ENCODE measurements at places on chromosomes 7 and 10.

- H3K27ac ChIP-seq: no peak overlapping the region
- H3K4me1 ChIP-seq: no peaks in the 10 kb centered on the region
- H3K36me3 ChIP-seq: no peaks in the 10 kb centered on the region
- H3K4me3 ChIP-seq: no peak overlapping the region
- DNase-seq: no peak
Observed at GRCh38 chr7:34338961-34339526, 319.0 kb upstream of the NPSR1 start.

DNA sequence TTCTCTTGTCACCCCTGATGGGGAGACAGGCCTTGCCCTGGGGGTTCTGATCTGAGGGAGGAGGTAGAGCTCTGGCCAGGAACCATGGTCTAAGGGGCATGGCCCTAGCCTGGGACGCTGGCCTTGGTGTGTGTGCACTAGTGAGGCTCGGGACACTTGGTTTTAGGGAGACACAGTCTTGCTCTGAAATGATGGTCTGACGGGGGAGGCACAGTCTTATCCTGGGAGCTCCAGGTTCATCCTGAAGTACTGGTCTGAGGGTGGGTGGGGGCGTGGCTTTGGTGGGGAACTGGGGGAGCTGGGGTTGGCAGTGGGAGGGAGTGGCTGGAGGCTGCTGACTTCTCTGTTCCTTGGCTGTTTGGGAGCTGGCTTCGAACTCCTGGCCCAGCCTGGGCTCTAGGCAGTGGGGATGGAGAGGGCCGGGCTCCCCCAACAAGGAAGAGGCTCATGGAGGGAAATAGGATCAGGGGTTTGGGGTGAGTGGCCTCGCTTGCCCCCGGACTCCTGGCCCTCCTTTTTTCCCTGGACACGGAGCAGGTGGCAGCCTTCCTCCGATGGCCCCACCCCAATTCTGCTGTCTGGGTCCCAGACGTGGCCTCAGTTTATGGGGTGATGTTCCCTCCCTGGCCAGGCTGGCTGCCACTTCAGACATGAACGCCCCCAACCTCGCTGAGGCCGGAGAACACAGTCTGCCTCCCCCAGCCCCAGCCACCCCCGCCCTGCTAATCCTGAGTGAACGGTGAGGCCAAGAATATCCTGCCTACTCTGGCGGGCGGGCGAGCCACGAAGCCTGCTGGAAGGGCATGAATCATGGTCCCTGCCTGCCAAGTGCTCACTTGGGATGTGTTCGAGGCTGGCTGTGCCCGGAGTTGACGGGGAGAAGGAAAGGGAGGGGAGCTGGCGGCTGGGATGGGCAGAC, 43.5 kb downstream of the TMEM270 start:
- H3K27me3 ChIP-seq: peaks cover 2% of the 10 kb centered on the region
- no peak overlapping the region for H3K4me3 ChIP-seq
- H3K4me1 ChIP-seq: no peaks in the 10 kb centered on the region
- no peak for DNase-seq

- peak; percentile 58 for DNase-seq
- H3K27ac ChIP-seq: no peak overlapping the region
- H3K4me1 ChIP-seq: peaks cover 17% of the 10 kb centered on the region
Observed at GRCh38 chr7:142632271-142633134, 116.8 kb upstream of the PRSS1 start.

DNA sequence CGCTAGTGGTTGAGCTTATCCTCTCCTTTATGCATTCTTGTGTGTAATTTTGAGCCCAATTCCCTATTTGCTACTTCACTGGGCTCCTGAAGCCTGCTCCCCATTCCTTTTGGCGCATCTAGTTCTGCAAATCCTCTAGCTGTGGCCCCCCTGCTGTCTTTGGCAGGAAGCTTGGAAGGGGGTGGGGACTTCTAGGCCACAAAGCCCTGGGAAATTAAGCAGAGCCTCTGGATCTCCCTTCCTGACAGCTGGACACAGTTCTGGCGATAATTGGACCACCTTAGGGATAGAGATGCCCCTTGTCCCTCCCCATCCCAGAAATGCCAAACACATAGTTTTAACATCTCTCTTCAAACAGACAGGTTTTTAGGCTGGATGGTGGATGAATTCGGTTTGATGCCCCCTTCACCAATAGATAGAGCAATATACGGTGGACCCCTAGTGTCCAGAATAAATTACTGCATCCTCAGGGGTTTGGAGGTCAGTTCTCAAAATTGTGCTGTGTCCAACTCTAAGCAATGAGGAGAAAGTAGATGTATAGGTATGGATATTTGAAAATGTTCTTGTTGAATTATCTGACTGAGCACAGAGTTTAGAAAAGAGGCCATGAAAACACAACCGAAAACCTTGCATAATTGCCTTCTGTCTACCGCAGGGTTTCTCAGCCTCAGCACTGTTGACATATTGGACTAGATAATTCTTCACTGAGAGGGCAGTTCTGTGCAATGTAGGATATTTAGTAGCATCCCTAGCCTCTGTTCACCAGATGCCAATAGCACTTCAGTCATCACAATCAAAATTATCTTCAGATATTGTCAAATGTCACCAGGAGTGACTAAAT, 75.5 kb downstream of the PAPSS2 start:
- H3K27ac ChIP-seq: no peak overlapping the region
- H3K4me3 ChIP-seq: no peak overlapping the region
- peaks cover 48% of the 10 kb centered on the region for H3K27me3 ChIP-seq
- no peak for DNase-seq
- H3K36me3 ChIP-seq: no peaks in the 10 kb centered on the region

GRCh38 chr10:70984986-70985722, 96.8 kb upstream of the PCBD1 start:
- DNase-seq: no peak
- no peak overlapping the region for H3K4me3 ChIP-seq
- H3K27ac ChIP-seq: no peak overlapping the region
- H3K36me3 ChIP-seq: no peaks in the 10 kb centered on the region

- no peak for DNase-seq
- peak overlapping the region; percentile 92 for H3K27ac ChIP-seq
- H3K27me3 ChIP-seq: peaks cover 4% of the 10 kb centered on the region
- peaks cover 66% of the 10 kb centered on the region for H3K4me1 ChIP-seq
Observed at GRCh38 chr10:130138479-130138866, 2.3 kb downstream of the GLRX3 start.

DNA sequence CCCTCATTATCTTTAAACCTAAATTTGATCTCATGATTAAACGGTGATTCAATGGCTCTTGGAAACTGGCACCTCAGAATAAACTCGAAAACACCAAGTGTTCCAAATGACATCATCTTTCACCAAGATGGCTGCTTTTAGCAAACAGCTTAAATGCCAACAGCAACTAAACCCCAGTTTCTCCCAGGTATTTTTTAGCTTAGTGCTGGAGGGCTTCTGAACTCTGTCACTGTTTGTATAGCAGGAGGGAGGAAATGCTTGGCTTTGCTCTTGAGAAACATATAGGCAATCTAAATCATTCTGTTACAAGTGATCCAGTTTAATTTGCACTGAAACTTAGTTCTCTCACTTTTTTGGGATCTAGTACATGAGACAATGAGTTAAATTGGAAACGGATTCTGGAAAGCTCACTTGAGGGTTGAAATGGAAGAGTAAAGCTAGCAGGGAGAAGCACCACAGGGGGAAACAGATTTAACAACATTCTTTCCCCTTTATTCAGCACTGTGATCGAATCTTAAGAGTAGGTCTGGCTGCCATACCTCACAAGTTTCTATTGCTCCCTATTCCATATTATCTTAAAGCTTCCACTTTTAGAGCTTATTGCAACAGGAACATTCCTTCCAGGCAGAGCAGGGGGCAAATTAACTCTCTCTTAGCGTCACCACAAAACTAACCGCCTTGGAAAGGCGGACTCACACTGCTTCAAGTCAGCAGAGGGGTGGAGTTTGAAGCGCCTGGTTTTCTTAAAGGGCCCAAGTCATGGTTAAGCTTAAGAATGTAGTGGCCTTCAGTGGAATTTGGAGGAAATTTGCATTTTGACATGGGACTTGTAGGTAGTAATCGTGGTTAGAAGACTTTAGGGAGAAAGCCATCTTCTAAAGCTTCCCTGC, 1.8 kb upstream of the CCDC6 start:
- H3K4me3 ChIP-seq: peak overlapping the region; percentile 97
- peaks cover 51% of the 10 kb centered on the region for H3K4me1 ChIP-seq
- H3K27me3 ChIP-seq: no peaks in the 10 kb centered on the region
- H3K36me3 ChIP-seq: peaks cover 27% of the 10 kb centered on the region
- peak; percentile 50 for DNase-seq

DNA sequence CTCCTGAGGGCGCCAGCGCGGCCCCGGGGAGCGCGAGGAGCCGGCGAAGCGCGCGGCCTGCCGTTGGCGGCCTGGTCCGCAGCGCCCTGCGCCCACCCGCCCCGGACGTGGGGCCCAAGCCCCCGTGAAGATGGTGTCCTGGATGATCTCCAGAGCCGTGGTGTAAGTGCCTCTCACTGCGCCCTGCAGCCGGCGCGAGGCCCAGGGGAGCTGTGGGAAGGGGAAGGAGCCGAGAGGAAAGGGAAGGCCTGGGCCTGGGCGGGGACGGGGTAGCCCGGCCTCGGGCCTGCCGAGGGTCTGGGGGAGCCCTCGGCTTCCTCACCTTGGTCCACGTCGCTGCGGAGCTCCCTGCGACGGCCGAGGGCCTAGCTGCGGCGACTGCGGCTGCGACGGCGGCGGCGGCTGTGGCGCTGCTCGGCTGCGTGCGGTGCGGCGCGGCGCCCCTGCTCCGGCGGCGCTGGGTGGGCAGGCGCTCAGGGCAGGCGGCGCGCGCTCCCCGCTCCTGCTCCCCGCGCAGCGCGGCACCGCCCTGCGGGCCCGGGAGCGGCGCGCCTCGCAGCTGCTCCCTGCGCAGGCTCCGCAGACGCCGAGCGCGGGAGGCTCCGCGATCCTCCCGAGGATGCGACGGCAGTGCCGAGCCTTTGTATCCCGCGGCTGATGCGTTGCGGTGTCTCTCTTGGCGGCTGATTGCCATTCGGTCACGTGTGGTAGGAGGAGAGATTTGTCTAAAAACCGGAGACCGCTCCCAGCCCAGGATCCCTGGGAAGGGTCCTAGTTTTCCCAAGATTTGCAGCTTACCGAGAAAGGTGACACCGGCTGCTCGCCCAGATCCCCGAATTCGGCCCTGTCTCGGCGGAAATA, 445 bp downstream of the REEP3 start:
- peak overlapping the region; percentile 92 for H3K27ac ChIP-seq
- peaks cover 37% of the 10 kb centered on the region for H3K36me3 ChIP-seq
- H3K27me3 ChIP-seq: no peaks in the 10 kb centered on the region
- DNase-seq: peak; percentile 85
- peaks cover 72% of the 10 kb centered on the region for H3K4me1 ChIP-seq

- H3K4me3 ChIP-seq: no peak overlapping the region
- H3K27me3 ChIP-seq: no peaks in the 10 kb centered on the region
- H3K36me3 ChIP-seq: no peaks in the 10 kb centered on the region
- peaks cover 2% of the 10 kb centered on the region for H3K4me1 ChIP-seq
- H3K27ac ChIP-seq: no peak overlapping the region
- no peak for DNase-seq
Observed at GRCh38 chr10:32232378-32232777, 114.6 kb downstream of the EPC1 start.

DNA sequence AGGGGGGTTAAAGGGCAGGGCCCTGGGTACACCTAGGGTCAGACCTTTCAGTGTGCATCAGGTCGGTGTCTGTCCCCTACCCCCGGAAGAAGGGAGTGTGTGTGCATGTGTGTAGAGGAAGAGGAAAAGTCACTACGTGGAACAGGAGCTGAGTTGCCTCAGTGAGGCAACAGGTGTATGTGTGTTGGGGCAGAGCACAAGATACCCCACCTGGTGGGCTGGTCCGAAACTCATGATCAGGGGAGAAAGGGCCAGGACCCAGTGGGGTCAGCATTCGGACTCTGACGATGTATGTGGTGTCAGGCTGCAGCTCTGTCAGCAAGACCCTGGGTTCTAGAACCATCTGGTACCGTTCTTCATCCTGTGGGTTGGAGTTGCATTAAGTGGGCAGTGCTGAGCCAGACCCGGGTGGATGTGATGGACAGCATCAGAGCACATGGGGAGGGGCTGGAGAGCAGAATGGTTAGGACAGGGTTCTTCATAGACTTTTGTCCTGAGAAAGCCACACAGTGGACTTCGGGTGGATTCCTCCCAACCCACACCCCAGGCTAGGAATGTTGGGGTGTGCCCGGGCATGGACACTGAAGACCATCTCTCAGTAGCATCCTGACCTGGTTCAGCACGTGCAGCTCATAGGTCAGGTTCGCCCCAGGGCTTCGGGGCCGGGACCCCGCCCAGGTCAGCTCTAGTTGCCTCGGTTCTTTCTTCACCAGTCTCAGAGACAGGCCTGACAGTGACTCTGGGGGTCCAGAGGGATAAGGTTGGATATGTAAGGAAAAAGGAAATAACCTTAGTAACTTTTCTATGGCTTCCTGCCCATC, 10.7 kb downstream of the EPHA1 start:
- no peaks in the 10 kb centered on the region for H3K27me3 ChIP-seq
- peak overlapping the region; percentile 44 for H3K27ac ChIP-seq
- H3K4me1 ChIP-seq: peaks cover 13% of the 10 kb centered on the region
- peaks cover 26% of the 10 kb centered on the region for H3K36me3 ChIP-seq
- DNase-seq: no peak
